Stimulated activated CD8-positive, alpha-beta memory T cell treated with anti-CD3 and anti-CD28 coated beads, Interleukin-7, amount 100 ng/mL, for 1 hour (primary cell): ENCODE measurements at places on chromosomes 4 and X.

DNA sequence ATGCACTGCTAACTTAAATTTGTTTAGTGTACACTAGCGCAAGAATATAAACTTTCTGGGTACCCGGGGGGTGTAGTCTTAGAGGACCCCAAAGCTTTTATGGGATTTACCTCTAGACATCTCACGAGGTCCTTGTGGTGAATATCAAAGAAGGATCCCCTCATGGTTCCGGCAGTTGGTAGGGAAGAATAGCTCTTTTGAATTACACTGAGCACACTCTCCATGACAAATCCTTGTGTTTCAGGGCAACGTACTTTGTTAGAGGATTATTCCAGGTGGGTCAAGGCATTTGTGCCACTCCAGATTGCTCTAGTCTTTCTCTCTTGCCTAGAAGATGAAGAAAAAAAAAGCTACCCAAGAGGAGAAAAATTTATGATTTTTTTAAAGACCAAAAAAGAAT, 387.6 kb downstream of the PDHA2 start:
- DNase-seq, result no peak

DNA sequence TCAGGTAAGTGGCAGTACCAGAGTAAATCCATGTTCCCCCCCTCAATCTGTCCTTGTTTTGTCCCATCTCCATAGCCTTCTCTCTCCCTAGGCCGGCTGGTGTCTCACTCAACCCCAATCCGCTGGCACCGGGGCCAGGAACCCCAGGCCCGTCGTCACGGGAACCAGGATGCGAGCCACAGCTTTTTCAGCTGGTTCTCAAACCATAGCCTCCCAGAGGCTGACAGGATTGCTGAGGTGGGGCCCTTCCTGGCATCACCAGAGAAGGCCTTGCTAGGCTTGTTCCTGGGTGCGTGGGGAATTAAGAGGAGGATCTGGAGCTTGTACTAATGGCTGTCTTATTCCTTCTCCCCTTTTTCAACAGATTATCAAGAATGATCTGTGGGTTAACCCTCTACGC, 2.7 kb downstream of the TSPYL2 start:
- no peak for DNase-seq

- DNase-seq, result no peak
Observed at GRCh38 chrX:3451571-3451970, 105.1 kb upstream of the MXRA5 start.

GRCh38 chr4:88333741-88334405, 44.8 kb upstream of the HERC6 start:
- no peak for DNase-seq

DNA sequence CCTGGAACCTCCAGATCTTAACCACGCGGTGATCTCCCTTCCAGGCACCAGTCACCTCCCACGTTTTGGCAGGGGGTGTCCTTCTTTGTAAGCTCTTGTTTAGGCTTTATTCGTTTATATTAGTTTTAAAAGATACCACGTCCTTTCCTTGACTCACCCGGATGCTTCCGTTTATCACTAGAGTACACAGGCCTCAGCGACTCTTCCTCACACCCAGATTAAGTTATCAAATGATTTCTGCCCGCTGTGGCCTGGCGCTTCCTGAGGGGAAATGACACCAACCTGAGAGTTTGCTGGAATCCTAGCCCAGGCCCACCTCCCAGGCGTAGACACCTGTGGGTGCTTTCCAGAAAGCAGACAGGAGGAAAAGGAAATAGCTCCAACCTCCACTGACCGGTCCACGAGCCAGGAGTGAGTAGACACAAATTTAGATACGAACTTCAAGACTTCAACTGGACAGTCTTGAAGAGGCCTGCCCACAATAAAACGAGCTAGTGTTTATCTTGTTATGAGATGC, 756 bp upstream of the ADAMTS3 start:
- DNase-seq, result no peak

DNA sequence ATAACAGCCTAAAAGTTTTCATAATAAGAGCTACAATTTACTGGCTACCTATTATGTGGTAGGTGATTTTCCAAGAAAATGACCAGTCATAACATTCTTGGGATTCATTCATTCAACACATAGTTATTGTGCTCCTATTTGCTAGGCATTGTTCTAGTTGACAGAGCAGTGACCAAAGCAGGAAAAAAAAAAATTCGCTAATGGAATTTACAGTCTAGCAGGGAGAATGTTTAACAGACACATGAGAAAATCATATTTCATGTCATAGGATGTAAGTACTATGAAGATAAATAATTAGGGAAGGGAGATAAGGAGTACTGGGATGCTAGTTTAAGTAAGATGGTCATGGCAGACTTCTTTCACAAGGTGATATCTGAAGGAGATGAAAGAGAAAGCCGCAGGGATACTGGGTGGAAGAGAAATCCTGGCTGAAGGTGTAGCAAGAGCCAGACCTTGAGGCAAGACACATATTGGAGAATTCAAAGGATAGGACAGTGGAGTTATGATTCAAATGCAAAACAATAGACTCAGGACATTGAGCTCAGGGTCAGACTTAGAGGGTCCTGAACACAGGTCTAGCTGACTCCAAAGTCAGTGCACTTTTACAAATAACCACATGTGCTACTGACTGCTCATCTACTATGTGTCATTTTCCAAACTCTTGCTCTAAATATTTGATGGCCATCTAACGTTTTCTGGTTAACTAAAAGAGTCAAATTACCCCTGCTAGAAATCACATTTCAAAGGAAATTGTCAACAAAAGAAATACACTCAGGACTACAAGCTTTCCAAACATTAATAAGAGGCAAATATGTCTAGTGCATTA, 20.4 kb downstream of the SPCS3 start:
- DNase-seq, result no peak

- DNase-seq, result no peak
Observed at GRCh38 chr4:71237641-71238040, 101.2 kb upstream of the SLC4A4 start.

GRCh38 chr4:186190581-186191199, 677 bp upstream of the CYP4V2 start:
- DNase-seq, result peak; percentile 5

DNA sequence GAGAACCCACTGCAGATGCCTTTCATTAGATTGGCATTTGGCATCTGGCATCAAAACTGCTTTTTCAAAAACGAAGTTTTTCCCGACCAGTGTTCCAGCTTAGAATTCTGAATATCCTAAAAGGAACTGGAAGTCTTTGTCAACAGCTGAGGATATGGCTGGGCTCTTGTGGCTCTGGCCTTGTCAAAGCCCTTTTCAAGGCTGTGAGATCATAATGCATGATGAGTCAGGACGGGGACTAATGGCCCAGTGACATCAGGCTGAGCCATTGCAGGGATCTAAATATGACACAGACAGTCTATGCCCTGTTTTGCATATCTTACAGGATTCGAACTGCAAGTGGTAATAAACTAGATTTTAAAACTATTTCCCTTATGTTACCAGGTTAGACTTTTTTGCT, 306.4 kb downstream of the PTTG2 start:
- no peak for DNase-seq
